Stimulated activated CD8-positive, alpha-beta memory T cell treated with anti-CD3 and anti-CD28 coated beads, Interleukin-7, amount 100 ng/mL, for 1 hour (primary cell): ENCODE measurements at places on chromosomes 13 and 19.

- DNase-seq, result no peak
These were observed 140.4 kb downstream of the TEX29 start for GRCh38 chr13:111460548-111461444.

- DNase-seq, result no peak
These were observed 7.1 kb upstream of the HSH2D start for GRCh38 chr19:16136185-16136999.

- peak; percentile 51 for DNase-seq
These were observed 1.1 kb upstream of the FXYD3 start for GRCh38 chr19:35114353-35115176.

- DNase-seq, result no peak
These were observed 2.6 kb downstream of the LHB start for GRCh38 chr19:49014123-49014869.

DNA sequence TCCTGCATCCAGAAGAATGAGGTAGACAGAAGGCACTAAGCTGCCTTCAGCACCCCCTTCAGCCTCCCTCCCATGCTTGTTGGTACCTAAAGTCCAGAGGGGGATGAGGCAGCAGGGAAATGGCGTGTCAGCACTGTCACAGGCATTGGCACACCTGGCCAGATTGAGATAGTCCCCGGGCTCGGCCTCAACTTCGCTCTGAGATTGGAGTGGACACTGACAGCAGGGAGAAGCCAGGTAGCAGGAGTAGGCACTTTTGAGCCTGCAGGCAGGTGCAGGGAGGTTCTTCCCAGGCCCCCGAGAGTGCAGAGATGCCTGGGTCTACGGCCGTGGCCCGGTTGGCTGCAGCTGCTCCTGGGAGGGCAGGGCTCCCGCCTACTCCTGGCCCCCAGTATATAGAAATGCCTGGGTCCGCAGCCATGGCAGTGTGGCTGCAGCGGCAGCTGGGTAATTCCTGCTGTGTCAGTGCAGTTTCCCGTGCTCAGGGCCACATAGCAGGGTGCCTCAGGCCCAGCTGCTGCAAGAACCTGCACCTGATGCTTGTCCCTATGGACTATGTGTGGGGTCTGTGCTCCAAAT is 160.3 kb downstream of the SLITRK6 start:
- DNase-seq, result no peak

GRCh38 chr13:103284466-103284865 is 218.2 kb upstream of the SLC10A2 start:
- DNase-seq, result no peak

- DNase-seq, result no peak
These were observed 132.2 kb downstream of the EFNB2 start for GRCh38 chr13:106403280-106403679.

- no peak for DNase-seq
These were observed 24.1 kb downstream of the RDH8 start for GRCh38 chr19:10037367-10037766.

- no peak for DNase-seq
These were observed 20.4 kb downstream of the HDGFL2 start for GRCh38 chr19:4492337-4493103.

GRCh38 chr13:79003989-79004898 is 345.3 kb upstream of the OBI1 start:
- no peak for DNase-seq

DNA sequence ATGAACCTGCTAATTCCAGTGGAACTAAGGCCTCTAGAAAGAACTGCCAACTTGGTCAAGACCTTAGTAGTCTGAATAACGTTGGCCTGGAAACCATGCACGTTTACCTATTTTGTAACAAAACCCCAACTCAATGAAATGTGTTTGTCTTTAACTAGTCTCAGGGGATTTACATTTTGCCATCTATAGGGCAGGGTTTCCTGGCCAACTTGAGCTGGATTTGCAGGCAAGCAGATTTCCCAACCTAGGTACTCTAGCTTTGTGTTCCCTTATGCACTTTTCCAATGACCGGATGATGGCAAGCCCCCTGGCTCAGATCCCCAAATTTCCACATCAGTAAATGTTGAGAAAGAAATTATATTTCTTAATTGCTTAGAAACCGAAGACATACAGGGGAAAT is 114.5 kb downstream of the IRS2 start:
- no peak for DNase-seq

GRCh38 chr19:10701955-10702525 is 801 bp downstream of the QTRT1 start:
- DNase-seq, result no peak

DNA sequence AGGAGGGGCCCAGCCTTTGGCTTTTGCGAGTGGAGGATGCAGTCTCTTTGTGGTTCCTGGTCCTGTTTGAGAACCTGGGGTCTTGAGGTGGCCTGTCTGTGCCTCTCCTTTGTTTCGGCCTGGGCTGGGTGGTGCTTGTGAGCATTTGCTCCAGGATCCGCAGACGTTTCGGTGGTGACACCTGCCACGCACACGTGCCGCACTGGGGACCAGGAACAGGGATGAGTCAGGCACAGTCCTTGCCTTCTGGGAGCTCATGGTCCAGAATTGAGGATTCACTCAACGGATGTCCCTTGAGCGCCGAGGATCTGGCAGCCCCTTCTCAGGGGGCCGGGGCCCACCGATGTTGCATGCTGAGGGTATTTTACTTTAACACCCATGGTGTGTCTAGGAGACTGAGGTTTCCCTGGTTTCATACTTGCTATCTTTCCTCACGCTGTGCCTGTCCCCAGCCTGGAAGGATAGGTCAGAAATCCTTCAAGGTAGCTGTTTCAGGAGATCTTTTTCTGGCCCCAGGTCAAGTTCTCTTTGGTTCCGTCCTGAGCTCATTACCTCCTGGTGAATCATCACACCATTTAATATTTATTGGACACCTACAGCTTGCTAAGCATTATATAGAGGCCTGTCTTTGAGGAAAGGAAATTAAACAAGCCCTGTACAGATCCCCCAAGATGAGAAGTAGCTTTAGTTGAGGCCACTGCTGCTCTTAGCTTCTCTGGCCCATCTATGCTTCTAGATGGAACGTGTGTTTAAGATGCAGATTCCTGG is 5.1 kb downstream of the HDGFL2 start:
- no peak for DNase-seq

DNA sequence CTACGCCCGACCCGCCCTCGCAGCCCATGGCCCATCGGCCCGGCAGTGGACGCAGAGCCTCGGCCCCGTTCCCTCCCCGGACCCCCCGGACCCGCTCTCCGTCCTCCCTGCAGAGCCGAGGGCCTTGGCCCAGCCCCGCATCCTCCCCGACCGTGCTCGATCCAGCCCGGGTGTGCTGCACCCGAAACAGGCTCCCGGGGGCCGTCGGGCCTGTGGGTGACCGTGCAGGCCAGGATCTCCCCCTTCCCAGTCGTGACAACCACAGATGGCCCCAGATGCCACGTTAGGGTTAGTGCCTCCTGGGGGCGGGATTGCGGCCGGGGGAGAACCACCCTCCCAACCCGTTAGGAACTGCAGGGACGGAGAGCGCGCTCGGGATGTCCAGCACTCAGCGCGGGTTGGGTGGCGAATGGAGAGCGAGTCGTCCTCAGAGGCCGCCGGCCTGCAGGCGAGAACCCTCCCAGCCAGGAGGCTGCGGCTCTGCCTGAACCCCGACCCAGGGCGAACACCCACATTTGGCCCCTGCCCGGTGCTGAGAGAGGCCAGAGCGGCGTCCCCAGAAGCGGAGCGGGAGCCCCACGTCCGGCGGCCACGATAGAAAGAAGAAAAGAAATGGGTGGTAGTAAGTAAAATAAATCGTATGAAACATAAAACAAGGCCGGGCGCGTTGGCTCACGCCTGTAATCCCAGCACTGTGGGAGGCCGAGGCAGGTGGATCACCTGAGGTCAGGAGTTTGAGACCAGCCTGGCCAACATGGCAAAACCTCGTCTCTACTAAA is 6.7 kb upstream of the MADCAM1 start:
- no peak for DNase-seq

DNA sequence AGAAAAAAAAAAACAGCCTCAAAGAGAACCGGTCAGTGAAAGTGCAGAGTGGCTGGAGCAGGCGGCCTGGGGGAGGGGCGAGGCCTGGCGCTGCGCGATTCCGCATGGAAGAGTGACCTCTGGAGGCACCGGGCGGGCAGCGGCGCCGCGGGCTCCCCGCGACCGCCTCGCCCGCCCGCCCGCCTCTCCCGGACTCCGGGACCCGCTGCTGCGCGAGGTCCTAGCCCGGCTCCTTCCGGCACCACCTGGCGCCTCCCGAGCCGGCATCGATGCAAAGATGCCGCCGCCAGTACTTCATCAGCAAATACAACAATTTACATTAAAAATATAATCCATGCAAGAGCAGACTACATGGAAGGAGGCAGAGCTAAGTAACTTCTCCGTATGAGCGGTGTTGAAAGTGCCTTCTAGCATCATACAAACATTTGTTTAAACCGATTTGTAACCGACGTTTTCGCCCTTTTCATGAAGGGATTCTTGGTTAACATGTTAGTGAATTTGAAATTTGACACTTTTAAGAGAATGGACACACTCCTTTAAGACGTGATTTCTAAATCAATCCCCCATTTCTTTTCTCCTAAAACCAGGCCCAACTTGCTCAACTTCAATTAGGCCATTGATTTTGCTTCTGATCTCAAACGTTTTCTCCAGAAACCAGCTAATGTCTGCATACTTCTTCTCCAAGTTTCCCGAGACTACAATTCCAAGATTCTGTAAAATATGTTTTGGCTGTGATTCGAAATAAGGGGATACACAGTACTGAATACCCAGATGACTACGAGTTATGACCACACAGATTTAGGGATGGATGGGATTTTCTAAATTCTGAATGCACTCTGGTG is 2.1 kb downstream of the EFNB2 start:
- no peak for DNase-seq

- no peak for DNase-seq
These were observed 30.0 kb downstream of the PCDH9 start for GRCh38 chr13:67200183-67200582.

- no peak for DNase-seq
These were observed 41.5 kb downstream of the NFIC start for GRCh38 chr19:3407556-3408516.

GRCh38 chr19:44663996-44664395 is 7.3 kb upstream of the CEACAM19 start:
- no peak for DNase-seq

GRCh38 chr19:46413262-46414031 is at the start of gene CCDC8:
CCDC8 (minus strand) TSS chr19:46413564; CDS start chr19:46412810, 754 bp downstream.
- DNase-seq, result no peak

DNA sequence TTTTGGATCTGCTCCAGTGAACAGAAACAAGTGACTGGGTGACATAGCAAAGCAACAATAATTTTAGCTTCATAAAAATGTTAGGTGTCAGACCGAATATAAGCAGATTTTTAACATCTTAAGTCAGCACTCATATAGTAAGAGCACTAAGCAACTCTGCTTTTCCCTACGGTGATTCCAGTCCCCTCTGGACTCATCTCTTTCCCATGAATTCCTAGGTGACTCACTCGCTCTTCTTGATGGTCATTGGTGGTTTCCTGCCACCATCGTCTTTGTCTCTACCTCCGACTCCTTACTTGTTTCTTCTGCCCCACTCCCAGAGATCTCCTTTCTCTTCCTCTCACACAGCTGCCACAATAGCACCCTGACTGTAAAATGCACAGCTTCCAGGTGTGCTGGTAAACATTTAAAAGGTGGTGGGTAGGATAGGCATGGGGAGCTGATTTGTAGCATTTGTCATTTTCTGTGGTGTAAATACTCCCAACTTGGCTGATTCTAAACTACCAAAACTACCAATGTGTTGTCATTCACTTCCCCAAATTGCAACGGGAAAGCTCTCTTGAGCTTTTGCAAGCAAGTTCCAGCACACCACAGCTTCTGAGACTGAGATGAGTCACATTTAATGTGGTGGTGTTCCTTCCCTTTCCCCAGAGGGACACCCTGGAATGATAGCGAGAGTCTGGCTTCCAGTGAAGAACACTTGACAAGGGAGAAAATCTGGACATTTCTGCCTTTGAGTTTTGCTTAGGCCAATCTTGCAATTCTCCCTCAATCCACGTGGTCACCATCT is 42.8 kb upstream of the CLDN10 start:
- DNase-seq, result no peak

- no peak for DNase-seq
These were observed 8.0 kb upstream of the CCER2 start for GRCh38 chr19:38919837-38920601.

- DNase-seq, result no peak
These were observed 72.7 kb downstream of the SPACA7 start for GRCh38 chr13:112448621-112449544.

GRCh38 chr13:113912596-113912995 is 48.7 kb upstream of the GAS6 start:
- no peak for DNase-seq

GRCh38 chr13:39039041-39039440 is 785 bp downstream of the NHLRC3 start:
- DNase-seq, result no peak

GRCh38 chr19:14746886-14747285 is 31.5 kb downstream of the ADGRE2 start:
- DNase-seq, result no peak

DNA sequence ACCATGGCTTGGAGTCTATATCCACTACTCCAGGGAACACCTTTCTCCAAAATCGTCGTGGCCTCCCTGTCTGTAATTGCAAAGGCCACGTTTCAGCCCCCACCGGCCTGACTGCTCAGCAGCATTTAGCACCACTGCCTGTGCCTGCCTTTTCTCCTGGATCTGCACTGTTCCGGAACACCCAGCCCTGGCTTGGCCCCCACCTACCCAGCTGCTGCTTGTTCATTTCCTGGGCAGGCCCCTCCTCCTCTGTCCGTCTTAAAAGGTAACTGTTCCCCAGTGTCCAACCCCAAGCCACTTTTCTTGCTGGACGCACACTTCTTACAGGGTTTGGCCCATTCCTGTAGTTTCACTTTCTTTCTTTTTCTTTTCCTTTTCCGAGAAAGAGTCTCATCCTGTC is 8.5 kb upstream of the SYT5 start:
- DNase-seq, result no peak
